CD8-positive, alpha-beta memory T cell (primary cell): ENCODE measurements at places on chromosomes 5 and 9. TPM values are rescaled to one million over a fixed set of nuclear protein-coding genes. Genes with fewer than 3 reads are reported as not detected.

Gene ENTPD2
- polyA plus RNA-seq, result not detected

Gene AIF1L
- not detected for polyA plus RNA-seq

- H3K4me3 ChIP-seq, result no peak overlapping the region
- no peaks in the 10 kb centered on the region for H3K4me1 ChIP-seq
- no peaks in the 10 kb centered on the region for H3K27me3 ChIP-seq
- H3K36me3 ChIP-seq, result no peaks in the 10 kb centered on the region
- no peak for DNase-seq
- no peak overlapping the region for H3K27ac ChIP-seq
Measured at GRCh38 chr9:85157772-85158171, 488.2 kb downstream of the NTRK2 start.

GRCh38 chr5:113050721-113051382 is 74.3 kb downstream of the DCP2 start:
- H3K27ac ChIP-seq, result no peak overlapping the region
- H3K36me3 ChIP-seq, result no peaks in the 10 kb centered on the region
- no peak overlapping the region for H3K4me3 ChIP-seq
- H3K27me3 ChIP-seq, result no peaks in the 10 kb centered on the region

Gene IL11RA
- polyA plus RNA-seq, result 5.3 TPM

Gene TMEFF1
- not detected for polyA plus RNA-seq

Gene LECT2
- not detected for polyA plus RNA-seq

DNA sequence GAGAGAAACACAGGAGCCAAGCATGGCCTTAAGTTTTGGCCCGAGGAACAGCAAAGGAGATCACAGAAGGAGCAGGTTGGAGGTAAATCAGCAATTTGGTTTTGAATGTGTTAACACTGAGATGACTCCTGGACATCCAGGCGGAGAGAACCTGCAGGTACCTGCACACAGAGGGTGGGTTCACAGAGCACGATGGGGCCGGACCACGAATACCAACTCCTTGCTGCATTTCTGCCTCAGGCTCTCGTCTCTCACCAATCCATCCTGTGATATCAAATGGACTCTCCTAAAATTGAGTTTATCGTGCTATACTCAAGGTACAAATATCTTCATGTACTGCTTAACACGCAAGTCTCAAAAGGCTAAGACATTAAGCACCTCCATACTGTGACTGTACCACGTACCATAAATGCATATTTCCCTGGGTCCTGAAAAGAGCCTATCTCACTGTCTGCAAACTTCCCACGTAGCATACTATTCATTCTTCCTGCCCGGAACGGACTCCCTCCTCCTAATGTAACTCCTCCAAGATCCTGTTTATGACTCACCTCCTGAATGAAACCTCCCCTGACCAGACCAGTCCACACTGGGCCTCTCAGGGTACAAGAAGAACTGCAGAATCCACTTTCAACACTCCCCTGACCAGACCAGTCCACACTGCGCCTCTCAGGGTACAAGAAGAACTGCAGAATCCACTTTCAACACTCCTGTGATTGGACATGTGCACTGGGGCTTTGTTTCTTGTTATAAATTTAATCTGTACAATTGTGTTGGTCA is 380.8 kb upstream of the RFX3 start:
- H3K4me1 ChIP-seq, result no peaks in the 10 kb centered on the region
- no peak overlapping the region for H3K4me3 ChIP-seq
- H3K36me3 ChIP-seq, result no peaks in the 10 kb centered on the region
- no peak for DNase-seq
- H3K27me3 ChIP-seq, result no peaks in the 10 kb centered on the region

DNA sequence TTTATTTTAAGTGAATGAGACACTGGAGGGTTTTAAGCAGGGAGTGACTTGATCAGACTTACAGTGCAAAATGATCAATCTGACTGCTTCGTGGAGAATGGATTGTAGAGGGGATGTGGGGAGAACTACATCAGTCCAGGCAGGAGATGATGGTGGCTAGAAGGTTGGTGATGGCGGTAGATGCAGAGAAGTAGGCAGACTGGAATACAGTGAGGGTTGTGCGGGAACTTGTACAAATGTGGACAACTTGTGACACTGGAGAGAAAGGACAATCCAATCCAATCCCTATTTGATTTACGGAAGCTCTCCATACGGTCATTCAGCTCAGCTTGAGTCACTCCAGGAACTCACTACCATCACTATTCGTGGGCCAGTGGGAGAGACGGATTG is 593 bp downstream of the TIGD6 start:
- H3K27me3 ChIP-seq, result no peaks in the 10 kb centered on the region
- H3K36me3 ChIP-seq, result no peaks in the 10 kb centered on the region
- peak overlapping the region; percentile 73 for H3K27ac ChIP-seq
- DNase-seq, result no peak
- H3K4me1 ChIP-seq, result peaks cover 20% of the 10 kb centered on the region

- no peak for DNase-seq
- H3K27ac ChIP-seq, result no peak overlapping the region
- no peaks in the 10 kb centered on the region for H3K4me1 ChIP-seq
- H3K4me3 ChIP-seq, result no peak overlapping the region
- H3K36me3 ChIP-seq, result no peaks in the 10 kb centered on the region
Measured at GRCh38 chr5:72709341-72709740, 107.1 kb upstream of the TNPO1 start.

- no peaks in the 10 kb centered on the region for H3K4me1 ChIP-seq
- DNase-seq, result no peak
- H3K27me3 ChIP-seq, result no peaks in the 10 kb centered on the region
- no peak overlapping the region for H3K4me3 ChIP-seq
Measured at GRCh38 chr9:14168381-14168780, 145.6 kb downstream of the NFIB start.
